ENCODE measurements at places on chromosomes 7 and 10.

GRCh38 chr7:28225576-28225975 lies 45.0 kb upstream of the JAZF1 start:
- DNase-seq: no peak

GRCh38 chr10:95480102-95480900 lies 80.9 kb downstream of the SORBS1 start:
- no peak for DNase-seq

DNA sequence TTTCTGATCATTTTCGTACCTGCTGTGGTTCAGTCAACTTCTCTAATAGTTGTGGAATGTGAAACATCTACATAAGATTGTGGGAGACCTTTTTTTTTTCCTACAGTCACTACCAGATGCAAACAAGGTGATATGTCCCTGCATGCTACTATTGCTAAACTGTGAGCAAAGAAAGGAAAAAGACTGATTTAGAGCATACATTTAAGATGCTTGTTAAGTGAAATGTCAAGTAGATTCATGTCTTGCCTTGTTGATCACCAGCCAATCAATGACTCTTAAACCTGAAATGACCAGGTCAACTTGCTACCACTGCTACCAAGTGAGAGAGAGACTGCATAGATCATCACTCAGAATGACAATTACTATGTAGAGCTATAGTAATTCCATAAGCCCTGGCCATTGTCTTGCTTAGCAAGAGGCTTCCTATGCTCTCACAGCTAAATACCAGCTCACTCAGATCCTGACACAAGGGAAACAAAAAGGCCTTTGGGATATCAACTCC lies 84.3 kb upstream of the SKAP2 start:
- no peak for DNase-seq

GRCh38 chr10:116915340-116915739 lies 66.0 kb downstream of the ENO4 start:
- DNase-seq: no peak

- no peak for DNase-seq
Measured at GRCh38 chr10:123475466-123475865, 190.7 kb upstream of the GPR26 start.

GRCh38 chr10:97329766-97330165 lies 4.8 kb downstream of the FRAT2 start:
- DNase-seq: no peak

GRCh38 chr10:125156196-125156595 lies 4.2 kb downstream of the CTBP2 start:
- DNase-seq: no peak

DNA sequence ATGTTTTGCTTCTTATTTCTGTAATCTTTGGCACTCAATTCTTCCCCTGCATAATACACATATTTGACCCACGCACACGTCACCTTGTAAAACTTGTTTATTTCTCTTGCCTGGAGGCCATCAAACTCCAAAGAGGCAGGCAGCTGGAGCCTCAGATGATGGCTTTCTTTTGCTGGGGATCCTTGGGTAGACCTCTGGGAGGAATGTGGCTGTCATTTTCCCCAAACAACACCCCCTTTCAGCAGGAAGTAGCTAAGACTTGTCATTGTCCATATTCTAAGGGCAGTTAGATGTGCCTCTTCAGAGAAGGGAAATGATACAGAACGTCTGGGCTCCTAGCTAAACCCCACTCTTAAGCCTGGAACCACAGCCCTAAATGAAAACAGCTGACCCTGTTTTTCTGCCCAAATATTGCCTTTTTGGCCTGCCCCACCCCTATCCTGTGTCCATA lies 111.3 kb downstream of the ITGB8 start:
- DNase-seq: no peak

DNA sequence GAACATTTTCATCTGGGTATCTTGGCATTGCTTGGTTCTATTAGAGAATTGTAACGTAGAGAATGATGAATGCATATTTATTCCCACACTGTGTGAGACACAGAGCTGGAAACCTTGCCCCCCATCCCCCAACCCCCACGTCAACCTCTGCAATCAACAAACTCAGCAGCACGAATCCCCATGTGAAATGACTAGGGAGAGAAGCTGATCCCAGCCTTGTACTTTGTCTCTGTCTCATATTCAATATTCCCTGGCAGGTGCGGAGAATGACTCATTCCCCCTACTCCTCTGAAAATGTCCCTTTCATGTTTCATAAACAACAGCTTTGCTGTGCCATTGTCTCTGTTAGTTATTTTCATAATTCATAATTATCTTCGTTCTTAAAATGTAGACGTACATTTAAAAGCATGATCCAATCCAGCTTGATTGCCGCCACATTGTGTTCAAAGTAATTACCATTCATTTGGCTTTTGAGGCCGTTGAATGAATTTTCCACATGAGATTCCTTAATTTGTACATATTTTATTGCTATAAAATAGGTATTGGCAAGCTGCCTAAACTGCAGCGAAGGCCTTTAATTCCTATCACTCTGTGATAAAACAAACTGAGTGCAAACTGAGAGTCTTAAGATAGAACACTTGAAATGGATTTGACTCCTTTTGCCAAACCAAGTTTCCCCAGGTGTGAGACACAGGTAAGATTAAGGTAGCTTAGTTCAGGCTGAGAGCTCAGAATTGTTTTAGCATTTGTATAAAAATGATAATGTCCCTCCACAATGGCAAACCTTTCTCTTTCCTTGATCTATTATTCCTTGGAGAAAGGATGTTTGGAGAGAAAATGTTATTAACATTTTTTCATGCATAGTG lies 920.2 kb downstream of the TYW1 start:
- DNase-seq: no peak

- DNase-seq: no peak
Measured at GRCh38 chr7:50851891-50852290, 69.2 kb upstream of the GRB10 start.

DNA sequence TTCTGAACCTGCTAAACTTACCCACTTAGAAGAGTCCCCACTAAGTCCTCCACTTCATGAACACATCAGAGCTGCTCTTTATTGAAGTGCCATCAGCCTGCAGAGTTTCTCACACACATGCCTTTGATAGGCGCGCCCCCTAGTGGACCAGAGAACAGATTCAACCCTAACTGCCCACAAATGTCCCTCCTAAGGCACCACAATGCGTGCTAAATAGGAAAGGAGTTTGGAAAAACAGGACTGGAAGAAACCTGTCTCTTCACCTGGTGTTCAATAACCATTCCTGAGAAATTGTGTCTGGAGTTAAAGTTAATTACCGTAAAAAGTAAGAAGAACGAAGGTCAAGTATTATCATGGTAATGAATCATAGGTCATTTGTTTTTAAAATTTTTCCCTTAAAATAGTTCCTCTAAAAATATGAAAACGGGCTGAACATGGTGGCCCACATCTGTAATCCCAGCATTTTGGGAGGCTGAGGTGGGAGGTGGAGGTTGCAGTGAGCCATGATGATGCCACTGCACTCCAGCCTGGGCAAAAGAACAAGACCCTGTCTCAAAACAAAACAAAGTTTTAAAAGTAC lies 249.7 kb downstream of the ELMO1 start:
- DNase-seq: peak; percentile 89

DNA sequence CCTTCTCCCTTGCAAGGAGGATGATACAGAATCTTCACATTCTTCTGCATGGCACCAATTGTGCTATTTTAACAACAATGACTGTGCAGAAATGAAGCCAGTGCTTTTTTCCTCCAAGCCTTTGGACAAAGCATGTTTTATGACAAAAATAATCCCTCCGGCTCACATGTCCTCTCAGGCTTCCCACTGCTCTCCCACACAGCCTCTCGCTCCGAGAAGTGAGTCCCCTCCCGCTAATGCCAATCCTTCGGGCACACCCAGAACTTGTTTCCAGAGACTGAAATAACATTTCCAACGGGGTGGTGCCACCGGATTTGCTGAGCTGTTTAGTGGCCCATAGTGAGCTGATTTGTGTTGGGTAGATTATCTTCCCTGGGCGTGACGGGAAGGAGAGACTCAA lies 35.8 kb downstream of the RBM17 start:
- DNase-seq: no peak

Data from sciatic nerve (tissue), 2 donors.